ENCODE measurements at places on chromosomes 1 and 21.
A peak's percentile ranks its signal among the peaks of the same experiment; 100 is the strongest.

- DNase-seq = no peak
These were observed 25.1 kb upstream of the TTLL10 start for GRCh38 chr1:1148569-1148968.

DNA sequence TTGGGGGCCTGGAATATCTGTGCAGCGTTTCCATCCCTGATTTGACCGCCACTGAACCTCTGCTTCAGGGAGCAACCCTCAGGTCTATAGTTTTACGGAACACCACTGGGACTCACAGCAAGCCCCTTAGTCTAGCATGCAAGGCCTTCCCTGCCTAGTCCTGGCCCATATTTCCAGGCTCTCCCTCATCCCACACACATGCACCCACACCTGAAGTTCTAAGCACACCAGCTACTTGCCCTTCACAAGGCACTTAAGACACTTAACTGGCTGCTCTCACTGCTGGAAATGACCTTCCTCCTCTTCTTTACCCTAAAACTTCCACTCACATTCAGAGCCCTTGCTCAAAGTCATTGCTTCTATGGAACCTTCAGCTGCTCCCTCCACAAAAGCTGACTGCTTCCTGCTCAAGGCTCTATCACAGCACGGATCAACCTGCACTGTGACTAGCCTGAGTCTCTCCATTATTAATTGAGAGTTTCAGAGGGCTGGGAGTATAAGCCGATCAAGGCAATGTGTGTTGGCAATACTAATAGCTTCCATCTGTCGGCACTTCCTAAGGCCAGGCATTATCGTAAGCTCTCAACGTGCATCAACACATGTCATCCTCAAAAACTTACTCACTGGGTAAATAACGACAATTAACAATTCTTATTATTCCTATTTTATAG lies 84.3 kb downstream of the RRAGC start:
- no peak for DNase-seq

- DNase-seq = no peak
These were observed 324.1 kb downstream of the ZP4 start for GRCh38 chr1:237566581-237566980.

- DNase-seq = no peak
These were observed 953 bp downstream of the PTPRU start for GRCh38 chr1:29237129-29237821.

- no peak for DNase-seq
These were observed 30.4 kb downstream of the RAP1GAP start for GRCh38 chr1:21638531-21639341.

DNA sequence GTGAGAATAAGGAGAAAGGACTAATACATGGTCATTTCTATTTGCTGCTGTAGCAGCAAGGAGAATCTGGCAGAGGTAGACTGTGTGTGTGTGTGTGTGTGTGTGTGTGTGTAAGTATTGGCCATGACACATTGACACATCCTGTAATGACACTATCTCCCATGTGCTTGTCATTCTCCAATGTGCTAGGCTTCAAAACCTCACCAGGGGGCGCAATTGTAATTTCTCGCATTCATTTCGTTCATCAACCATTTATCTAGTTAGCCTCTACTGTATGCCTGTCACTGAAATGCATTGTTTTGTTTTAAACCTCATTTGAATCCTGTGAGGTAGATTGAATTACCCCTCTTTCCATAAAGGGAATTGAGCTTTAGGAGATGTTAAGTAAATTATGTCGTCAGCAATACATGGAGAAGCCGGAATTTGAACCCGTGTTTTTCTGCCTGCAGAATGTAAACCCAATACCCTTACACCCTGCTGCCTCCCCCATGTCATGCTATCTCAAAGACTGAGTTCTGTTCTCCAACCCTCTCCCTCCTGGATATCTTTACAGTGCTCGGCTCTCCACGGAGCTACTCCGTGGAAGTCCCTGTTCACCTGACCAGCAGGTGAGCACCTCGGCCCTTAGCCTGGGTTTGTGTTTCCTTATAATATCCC lies 100.8 kb downstream of the UCK2 start:
- no peak for DNase-seq

DNA sequence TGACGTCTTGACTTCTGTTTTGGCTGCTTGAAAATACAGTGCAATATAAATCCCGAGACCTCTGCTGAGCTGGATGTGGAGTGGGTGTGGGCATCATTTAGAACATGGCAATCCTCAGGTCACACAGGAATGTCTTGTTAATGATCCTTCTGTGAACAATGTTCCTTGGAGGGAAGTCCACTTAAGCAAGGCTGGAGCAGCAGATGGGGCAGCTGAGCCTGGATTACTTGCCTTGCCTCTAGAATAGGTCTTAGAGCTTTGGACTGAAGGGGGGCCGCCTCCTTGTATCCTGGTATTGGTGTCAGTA lies 926 bp upstream of the SCMH1 start:
- DNase-seq = no peak

GRCh38 chr1:159214149-159214760 lies 9.6 kb downstream of the ACKR1 start:
- no peak for DNase-seq

GRCh38 chr1:229148041-229148671 lies 122.8 kb upstream of the RAB4A start:
- DNase-seq = no peak

GRCh38 chr21:31666445-31667010 lies 7.0 kb downstream of the SOD1 start:
- no peak for DNase-seq

GRCh38 chr1:32094746-32095521 lies 12.9 kb upstream of the KPNA6 start:
- DNase-seq = no peak

DNA sequence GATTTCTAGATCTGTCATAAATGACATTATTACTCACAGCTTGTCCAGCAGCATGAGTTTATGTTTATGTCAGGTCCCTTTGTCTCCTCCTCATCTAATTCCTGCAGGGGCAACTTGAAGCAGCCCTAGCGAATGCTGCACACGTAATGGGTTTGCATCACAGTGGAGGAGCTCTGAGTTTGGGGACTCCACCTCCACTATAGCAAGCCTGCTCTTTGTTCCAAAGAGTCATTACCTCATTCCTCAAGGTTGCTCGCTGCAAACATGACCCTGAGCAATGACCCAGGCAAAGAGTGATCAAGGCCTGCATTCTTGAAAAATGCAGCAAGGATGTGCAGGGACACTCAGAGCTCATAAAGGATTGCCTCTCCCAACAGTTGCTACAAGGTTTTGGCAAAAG lies 261.9 kb downstream of the HHIPL2 start:
- DNase-seq = no peak

DNA sequence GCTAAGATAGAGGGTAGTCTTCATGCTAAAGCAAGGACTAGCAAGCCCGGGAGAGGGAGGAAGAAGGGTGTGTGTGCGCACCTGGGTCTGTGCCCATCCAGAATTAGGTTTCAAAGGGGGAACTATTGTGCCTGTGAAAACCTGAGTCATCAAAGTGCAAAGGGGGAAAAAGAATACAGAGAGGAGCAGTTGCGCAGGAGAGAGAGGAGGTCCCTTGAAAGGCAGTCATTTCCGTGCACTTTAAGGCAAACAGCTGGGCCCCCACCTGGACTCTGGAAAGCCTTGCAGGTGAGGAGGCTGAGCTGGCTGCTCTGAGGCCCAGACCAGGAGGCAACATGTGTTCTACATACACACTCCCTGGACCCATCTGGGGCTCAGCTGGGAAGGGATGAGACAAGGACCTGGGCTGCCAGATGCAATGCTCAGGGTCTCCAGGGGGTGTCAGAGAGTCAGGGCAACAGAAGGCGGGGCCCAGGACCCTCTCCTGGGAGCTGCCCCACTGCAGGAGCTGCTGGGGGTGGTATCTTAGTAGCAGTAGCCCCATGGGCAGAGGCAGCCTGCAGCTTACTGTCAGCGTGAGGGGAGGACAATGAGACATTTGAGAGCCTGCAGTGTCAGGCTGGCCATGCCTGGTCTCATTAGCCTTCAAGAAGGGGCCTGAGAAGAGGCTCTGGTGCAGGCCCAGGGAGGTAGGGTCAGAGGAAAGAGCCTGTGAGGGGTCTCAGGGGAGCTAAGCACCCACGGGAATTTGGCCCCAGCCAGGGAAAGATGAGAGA lies 14.3 kb downstream of the PROK1 start:
- no peak for DNase-seq

DNA sequence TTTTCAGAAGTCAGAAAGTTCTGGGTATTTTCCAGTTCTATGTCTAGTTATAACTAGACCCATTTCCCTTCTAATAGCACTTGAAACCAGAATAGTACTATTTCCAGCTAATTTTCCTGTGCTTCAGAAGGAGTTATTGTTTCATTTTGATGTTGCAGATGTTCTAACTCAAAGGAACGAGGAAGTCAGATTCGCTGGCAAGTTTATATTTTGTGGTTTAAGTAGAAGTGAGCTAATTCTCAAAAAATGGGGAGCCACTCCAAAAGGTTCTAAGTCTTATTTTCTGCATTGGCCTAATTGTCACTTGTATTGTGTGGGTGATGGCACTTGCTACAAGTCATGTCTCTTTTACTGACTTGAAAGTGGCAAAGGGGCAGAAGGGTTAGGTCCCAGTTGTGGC lies 18.1 kb downstream of the CCDC185 start:
- peak; percentile 47 for DNase-seq

GRCh38 chr1:153842006-153842471 lies 66.8 kb downstream of the SLC27A3 start:
- peak; percentile 2 for DNase-seq

DNA sequence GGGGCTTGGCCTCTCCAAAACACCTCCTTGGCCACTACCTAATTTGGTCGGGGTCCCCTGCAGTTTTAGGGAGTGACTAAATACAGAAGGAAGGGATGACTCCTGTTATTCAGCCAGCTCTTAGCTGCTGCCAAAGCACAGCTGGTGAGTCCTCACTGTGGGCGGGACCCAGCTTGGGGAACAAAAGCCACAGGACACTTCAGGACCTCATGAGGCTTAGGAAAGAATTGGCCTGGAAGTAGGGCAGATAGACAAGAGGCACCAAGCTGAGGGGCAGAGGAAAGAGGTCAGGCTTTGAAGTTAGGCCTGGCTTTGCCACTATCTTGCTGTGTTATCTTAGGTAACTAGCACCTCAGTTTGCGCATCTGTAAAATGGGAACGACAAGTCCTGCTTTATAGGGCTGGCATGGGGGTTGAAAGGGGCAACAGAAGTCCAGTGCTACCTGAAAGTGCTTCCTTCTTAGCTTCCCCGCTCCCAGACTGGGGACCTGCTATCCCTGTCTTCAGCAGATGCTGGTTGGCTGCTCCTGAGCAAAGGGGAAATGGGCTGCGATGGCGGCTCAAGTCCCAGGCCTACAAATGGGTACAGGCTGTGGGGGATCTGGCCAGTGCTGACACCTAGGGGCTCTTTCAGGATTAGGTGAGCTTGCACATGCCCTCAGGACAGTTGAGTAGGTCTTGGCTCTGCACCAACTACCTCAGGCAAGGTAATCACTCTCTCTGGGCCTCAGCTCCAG lies 15.7 kb downstream of the IFI6 start:
- no peak for DNase-seq

GRCh38 chr1:116570358-116571214 lies at the start of gene CD58:
Gene CD58, minus strand, starts transcription at chr1:116571026. Its CDS starts 54 bp downstream, at chr1:116570972.
- DNase-seq = no peak

GRCh38 chr1:165563551-165563950 lies 19.8 kb downstream of the LRRC52 start:
- no peak for DNase-seq

- no peak for DNase-seq
These were observed 74.7 kb downstream of the NTPCR start for GRCh38 chr1:233025157-233025556.
